ENCODE measurements at places on chromosomes 12 and 14. TPM values are rescaled to one million over a fixed set of nuclear protein-coding genes. Genes with fewer than 3 reads are reported as not detected.

The ARHGEF40 gene
- total RNA-seq, result 20.7 TPM

The FSCB gene
- total RNA-seq, result 0.31 TPM

The TOMM20L gene
- not detected for total RNA-seq

The GALNT9 gene
- total RNA-seq, result 7.2 TPM

The SLC25A47 gene
- not detected for total RNA-seq

The OR2AP1 gene
- not detected for total RNA-seq

The GNB3 gene
- total RNA-seq, result 5.9 TPM

The DIP2B gene
- total RNA-seq, result 82.3 TPM

The KLRB1 gene
- total RNA-seq, result not detected

The BICD1 gene
- total RNA-seq, result 146 TPM

The KRT7 gene
- not detected for total RNA-seq

The PCNX1 gene
- 210 TPM for total RNA-seq

The DPPA3 gene
- total RNA-seq, result not detected

The AEBP2 gene
- total RNA-seq, result 43.2 TPM

The PMEL gene
- not detected for total RNA-seq

The PIWIL1 gene
- not detected for total RNA-seq

The MSRB3 gene
- 3.4 TPM for total RNA-seq

The RPGRIP1 gene
- total RNA-seq, result 0.94 TPM

The SLC6A15 gene
- 76.1 TPM for total RNA-seq

The NINJ2 gene
- total RNA-seq, result 0.63 TPM

The BCL7A gene
- total RNA-seq, result 82.6 TPM

The TRIAP1 gene
- 9.7 TPM for total RNA-seq

The EML1 gene
- 200 TPM for total RNA-seq

The DLGAP5 gene
- 6.6 TPM for total RNA-seq

The IL23A gene
- total RNA-seq, result not detected

The PZP gene
- total RNA-seq, result not detected

The GPR84 gene
- total RNA-seq, result not detected

The SMOC1 gene
- 27.2 TPM for total RNA-seq

The PIP4K2C gene
- total RNA-seq, result 13.8 TPM

The SERPINA1 gene
- total RNA-seq, result 1.9 TPM

Measured in parietal lobe (tissue), 2 donors.